GM04504 (cell line): ENCODE measurements at places on chromosomes 2 and 18.

GRCh38 chr2:64792995-64793639, 139.4 kb upstream of the SERTAD2 start:
- DNase-seq = no peak

- DNase-seq = no peak
Observed at GRCh38 chr2:171348056-171348455, 85.7 kb downstream of the METTL8 start.

- DNase-seq = no peak
Observed at GRCh38 chr2:193583638-193584400, 1389.1 kb upstream of the TMEFF2 start.

DNA sequence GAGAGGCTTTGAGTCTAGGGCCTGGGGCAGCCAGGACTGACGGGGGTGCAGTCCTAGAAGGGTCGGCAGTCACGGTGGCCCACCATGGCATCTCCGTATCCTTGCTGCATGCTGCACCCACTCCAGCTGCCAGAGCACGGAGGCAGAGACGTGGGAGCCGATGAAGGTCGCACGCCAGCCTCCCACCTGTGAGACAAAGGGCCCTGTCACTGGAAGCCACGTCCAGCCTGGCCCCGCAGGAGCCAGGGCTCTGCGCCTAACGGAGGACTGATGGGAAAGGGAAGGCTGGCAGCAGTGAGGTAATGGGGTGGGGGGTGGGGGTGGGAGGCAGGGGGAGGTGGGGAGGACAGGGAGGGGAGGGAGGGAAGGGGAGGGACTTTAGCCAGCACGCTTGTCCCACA, 21.9 kb downstream of the ITM2C start:
- no peak for DNase-seq

GRCh38 chr18:22613058-22613690, 195.5 kb upstream of the CTAGE1 start:
- no peak for DNase-seq

GRCh38 chr18:2188258-2188657, 383.0 kb downstream of the METTL4 start:
- no peak for DNase-seq

GRCh38 chr2:20615466-20616241, 35.2 kb downstream of the HS1BP3 start:
- no peak for DNase-seq

- DNase-seq = no peak
Observed at GRCh38 chr2:42359965-42360483, 993 bp downstream of the COX7A2L start.

DNA sequence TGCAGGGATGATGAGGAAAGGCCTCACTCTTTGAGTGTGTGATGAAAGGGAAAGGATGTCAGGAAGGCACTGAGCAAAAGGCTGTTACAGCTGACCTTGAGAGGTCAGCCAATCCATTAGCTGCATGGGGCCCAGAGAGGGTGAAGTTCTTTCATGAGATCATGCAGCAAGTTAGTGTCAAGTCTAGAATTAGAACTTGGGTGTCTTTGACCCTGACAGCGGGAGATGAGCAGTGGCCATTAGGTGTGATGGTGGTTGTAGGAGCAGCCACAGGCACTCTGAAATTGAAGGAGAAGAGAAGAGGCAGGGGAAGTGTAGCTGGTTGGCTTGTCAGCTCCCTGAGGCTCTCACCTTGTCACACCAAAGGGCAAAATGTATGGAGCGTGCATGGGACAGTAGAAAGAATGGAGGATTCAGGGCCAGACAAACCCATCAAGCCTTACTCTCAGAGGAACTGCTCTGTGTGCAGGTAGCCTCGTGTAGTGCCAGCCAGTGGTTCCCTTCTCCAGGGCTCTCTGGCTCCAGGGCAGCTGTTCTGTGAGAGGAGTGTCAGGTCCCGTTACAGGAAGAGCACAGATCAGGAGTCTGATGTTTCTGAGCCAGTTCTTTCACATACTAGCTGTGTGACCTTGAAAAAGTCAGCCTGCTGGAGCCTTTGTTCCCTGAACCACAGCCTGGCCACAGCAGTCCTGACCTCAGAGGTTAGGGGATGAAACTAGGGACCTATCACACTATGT, 35.9 kb downstream of the MAP4K4 start:
- no peak for DNase-seq

DNA sequence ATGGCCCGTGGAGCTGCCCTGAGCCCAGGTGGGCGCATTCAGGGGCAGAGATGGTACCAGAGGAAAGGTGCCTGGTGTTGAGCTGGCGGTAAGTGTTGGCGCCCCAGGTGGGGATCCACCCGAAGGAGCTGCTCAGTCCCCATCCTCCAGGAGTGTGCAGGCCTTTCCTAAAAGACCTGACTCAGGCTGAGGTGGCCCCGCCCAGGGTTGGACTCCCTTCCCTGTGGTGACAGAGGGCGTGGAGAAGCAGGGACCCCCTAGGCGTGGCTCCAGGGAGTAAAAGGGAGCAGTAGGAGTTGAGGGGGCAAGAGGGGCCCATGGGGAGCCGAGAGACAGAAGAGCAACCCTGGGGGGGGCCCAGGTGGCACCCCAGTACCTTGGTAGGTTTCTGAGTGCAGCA, 2.4 kb downstream of the OXER1 start:
- DNase-seq = no peak

- peak; percentile 28 for DNase-seq
Observed at GRCh38 chr2:182359990-182360662, 66.7 kb downstream of the PDE1A start.

- no peak for DNase-seq
Observed at GRCh38 chr2:25409468-25409867, 67.7 kb upstream of the DNMT3A start.

GRCh38 chr18:22546905-22547570, 129.3 kb upstream of the CTAGE1 start:
- DNase-seq = no peak

DNA sequence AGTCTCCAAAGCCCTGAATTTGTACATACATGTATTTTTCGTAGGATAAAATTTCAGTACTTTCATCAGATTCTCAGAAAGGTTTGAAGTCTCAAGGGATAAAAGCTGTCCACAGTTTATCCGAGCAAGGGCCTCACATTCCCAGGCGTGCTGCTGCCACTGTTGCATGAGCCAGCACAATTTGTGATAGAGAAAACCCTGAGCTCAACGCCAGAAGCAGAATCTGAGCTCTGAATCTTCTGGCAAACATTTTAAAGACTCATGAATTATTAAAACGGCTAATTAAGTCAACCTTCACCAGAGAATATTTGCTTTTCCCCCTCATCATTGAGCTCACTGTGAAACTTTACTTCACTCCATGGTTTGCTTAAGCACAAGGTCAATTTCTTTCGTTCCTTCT, 38.5 kb upstream of the STPG4 start:
- no peak for DNase-seq

GRCh38 chr18:38909972-38910371, 1344.4 kb upstream of the CELF4 start:
- no peak for DNase-seq

GRCh38 chr2:139457873-139458272, 677.7 kb upstream of the NXPH2 start:
- DNase-seq = no peak

DNA sequence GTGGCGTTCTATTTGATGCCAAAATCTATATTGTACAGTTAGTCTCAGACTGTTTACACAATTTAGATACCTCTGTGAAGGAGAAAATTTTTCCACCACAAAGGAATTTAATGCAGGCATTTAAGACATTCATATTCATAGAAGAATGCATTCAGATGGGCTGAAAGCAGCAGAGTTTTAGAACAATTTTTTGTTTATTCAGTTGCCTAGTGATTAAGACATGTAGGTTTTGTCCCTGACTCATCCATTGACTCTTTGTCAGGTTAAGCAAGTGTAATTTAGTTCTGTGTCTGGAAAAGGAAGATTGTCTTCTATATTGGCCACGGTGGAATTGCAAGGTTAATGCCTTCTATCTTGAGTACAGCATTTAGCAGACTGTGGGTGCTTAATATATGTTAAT, 515.0 kb downstream of the PARD3B start:
- peak; percentile 35 for DNase-seq

DNA sequence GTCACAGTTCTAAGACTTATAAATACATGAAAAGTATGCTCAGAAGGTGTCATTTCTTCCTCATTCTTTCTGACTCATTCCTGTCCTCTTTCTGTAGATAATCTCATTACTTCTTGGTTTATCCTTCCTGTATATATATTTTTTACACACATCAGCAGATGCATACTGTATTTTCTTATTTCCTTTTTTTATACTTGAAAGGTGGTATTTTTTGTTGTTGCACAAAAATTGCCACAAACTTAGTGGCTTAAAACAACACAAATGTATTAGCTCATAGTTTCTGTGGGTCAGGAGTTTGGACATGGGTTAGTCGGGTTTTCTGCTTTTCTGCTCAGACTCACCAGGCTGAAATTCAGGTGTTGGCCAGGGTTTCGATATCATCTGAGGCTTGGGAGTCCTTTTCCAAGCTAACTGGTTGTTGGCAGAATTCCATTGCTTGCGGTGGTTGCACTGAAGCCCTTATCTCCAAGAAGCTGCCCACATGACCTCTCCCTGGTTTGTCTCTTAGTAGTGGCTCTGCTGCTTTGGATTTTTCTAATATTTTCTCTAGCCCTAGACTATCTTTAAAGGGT, 162.6 kb downstream of the FMNL2 start:
- DNase-seq = no peak

DNA sequence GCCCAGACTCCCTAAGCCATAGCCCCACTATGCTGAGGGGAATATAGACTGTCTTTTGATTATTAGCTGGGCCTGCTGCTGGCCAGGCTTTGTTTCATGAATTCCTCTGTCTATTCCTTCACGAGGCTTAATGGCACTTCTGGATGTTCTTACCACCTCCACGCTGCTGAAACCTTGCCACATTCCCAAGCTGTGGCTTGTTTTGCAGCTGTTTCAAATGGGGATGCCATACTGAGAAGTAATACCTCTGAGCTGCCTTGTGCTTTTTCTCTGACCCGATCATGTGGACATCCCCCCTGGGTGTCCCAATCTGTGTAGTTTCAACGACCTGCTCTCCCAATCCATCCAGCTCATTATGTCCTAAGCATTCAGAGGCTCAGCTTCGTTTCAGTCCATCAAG, 114.1 kb downstream of the ICOS start:
- DNase-seq = no peak

- no peak for DNase-seq
Observed at GRCh38 chr2:20976527-20976926, 67.3 kb downstream of the APOB start.

DNA sequence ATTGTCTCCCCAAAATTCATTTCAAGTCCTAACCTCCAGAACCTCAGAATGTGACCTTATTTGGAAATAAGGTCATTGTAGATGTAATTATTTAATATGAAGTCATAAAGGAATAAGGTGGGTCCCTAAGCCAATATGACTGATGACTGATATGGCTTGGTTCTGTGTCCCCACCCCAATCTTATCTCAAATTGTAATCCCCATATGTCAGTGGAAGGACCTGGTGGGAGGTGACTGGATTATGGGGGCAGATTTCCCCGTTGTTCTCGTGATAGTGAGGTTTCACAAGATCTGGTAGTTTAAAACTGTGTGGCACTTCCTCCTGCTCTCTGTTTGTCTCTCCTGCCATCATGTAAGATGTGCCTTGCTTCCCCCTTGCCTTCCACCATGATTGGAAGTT, 43.0 kb upstream of the BCL11A start:
- no peak for DNase-seq
